ENCODE measurements at places on chromosomes 3 and 15. TPM values are rescaled to one million over a fixed set of nuclear protein-coding genes. Genes with fewer than 3 reads are reported as not detected.

Gene MST1R
- polyA plus RNA-seq = 49.8 TPM

Gene TPM1
- polyA plus RNA-seq = 647 TPM

GRCh38 chr15:75123395-75123794 lies 78.3 kb upstream of the C15orf39 start:
- no peaks in the 10 kb centered on the region for H3K4me1 ChIP-seq
- no peak overlapping the region for H3K27ac ChIP-seq
- no peaks in the 10 kb centered on the region for H3K27me3 ChIP-seq
- no peaks in the 10 kb centered on the region for H3K36me3 ChIP-seq
- DNase-seq = no peak

Gene SH2D7
- 2.6 TPM for polyA plus RNA-seq

DNA sequence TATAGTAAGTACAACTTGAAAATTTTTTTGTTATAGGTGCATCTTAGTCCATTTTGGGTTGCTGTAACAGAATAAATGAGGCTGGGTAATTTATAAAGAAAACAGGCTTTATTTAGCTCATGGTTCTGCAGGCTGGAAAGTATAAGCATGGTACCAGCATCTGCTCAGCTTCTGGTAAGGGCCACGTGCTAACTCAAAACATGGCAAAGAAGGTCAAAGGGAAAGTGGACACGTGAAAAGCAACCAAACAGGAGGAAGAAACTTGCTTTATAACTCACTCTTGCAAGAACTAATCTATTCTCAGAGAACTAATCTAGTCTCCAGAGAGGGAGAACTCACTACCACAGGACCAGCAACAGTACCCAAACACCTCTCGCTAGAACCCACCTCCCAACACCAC lies 9.1 kb downstream of the HDGFL3 start:
- H3K36me3 ChIP-seq = no peaks in the 10 kb centered on the region
- no peaks in the 10 kb centered on the region for H3K27me3 ChIP-seq
- DNase-seq = no peak
- no peak overlapping the region for H3K27ac ChIP-seq
- no peak overlapping the region for H3K4me3 ChIP-seq
- H3K4me1 ChIP-seq = no peaks in the 10 kb centered on the region

GRCh38 chr3:40243056-40243455 lies 66.5 kb upstream of the EIF1B start:
- no peak overlapping the region for H3K27ac ChIP-seq
- no peaks in the 10 kb centered on the region for H3K4me1 ChIP-seq
- no peaks in the 10 kb centered on the region for H3K27me3 ChIP-seq
- DNase-seq = no peak

- H3K4me1 ChIP-seq = no peaks in the 10 kb centered on the region
- H3K36me3 ChIP-seq = no peaks in the 10 kb centered on the region
- no peak overlapping the region for H3K27ac ChIP-seq
These were observed 61.4 kb downstream of the GADL1 start for GRCh38 chr3:30832961-30833575.

- no peaks in the 10 kb centered on the region for H3K4me1 ChIP-seq
- peak overlapping the region; percentile 19 for H3K4me3 ChIP-seq
- H3K27me3 ChIP-seq = peaks cover 53% of the 10 kb centered on the region
- DNase-seq = peak; percentile 44
- H3K36me3 ChIP-seq = no peaks in the 10 kb centered on the region
- H3K27ac ChIP-seq = no peak overlapping the region
These were observed 5.1 kb downstream of the DUOX1 start for GRCh38 chr15:45134682-45135604.

- H3K4me3 ChIP-seq = no peak overlapping the region
- H3K27me3 ChIP-seq = peaks cover 4% of the 10 kb centered on the region
- H3K27ac ChIP-seq = no peak overlapping the region
- no peaks in the 10 kb centered on the region for H3K36me3 ChIP-seq
- DNase-seq = no peak
These were observed 335.0 kb downstream of the VPS13C start for GRCh38 chr15:61725251-61725650.

DNA sequence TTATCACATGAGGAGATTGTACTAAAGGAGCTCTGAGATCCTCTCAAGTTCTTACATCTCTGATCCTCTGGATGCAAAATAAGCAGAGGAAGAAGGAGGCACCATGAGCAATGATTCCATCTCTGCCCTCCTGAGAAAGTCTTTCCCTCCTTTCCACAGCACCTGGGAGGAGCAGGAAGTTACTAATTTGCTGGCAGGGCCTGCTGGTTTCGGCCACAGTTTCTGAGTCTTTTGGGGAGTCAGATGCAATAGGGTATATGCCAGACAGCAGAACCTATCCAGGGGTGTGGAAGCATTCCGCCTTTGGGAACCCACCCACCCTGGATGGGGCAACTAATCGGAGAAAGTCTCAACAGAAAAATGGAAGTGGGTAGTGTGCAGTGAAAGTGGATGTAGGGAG lies 38.5 kb upstream of the SPTSSB start:
- DNase-seq = no peak
- no peaks in the 10 kb centered on the region for H3K36me3 ChIP-seq
- no peaks in the 10 kb centered on the region for H3K27me3 ChIP-seq
- no peak overlapping the region for H3K27ac ChIP-seq
- H3K4me1 ChIP-seq = no peaks in the 10 kb centered on the region

Gene ABHD17C
- polyA plus RNA-seq = 50.7 TPM

DNA sequence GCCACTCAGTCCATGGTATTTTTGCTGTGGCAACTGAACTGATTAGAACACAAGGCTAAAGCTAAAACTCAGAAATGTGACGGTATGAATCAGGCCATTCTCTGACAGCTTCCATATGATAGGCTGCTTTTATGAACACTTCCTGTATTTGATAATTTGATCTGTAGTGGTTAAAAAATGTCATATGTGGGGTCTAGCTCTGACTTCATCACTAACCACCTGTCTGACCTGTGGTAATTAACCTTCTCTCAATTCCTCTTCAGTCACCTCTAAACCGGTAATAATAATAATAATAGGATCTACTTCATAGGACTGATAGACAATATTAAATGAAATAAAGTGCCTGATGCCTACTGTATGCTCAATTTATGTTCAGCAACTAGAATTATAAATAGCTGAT lies 223.2 kb downstream of the MBNL1 start:
- no peak overlapping the region for H3K27ac ChIP-seq
- H3K4me1 ChIP-seq = no peaks in the 10 kb centered on the region
- H3K36me3 ChIP-seq = no peaks in the 10 kb centered on the region
- no peak for DNase-seq
- H3K27me3 ChIP-seq = no peaks in the 10 kb centered on the region
- no peak overlapping the region for H3K4me3 ChIP-seq
